ENCODE measurements at places on chromosomes 7 and 10.
A peak's percentile ranks its signal among the peaks of the same experiment; 100 is the strongest.

DNA sequence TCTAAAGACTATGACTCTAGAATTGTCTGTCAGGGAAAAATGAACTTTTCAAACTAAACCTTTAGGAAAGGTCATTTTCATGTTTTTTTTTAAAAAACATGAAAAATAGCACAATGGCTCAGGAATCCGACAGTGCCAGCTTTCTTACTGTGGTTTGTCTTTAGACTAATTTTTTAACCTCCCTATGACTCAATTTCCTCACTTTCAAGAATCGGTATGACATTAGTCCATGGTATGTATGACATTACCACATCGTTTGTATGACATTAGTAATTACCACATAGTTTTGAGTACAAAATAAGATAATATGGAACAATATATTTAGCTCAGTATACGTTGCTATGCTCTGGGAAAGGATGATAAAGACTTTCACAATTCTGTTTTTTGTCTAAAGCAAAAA, 383.2 kb downstream of the PTPRN2 start:
- no peak for DNase-seq

DNA sequence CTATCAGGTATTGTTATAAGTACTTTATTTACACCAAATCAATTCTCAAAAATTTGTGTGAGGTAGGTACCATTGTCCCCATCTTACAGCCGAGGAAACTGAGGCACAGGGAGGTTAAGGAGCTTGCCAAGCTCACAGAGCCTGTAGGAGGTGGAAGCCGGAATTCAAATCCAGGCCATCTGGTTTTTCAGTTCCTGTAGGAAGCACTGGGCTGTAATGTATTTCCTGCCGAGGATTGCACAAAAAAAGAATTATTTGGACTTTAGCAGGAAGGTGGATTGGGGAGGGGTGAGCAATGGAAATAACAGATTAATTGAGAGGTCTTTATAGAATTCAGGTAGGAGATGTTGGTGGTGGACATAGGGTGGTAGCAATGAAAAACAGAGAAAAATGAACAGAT, 315.3 kb upstream of the AUTS2 start:
- DNase-seq = no peak

DNA sequence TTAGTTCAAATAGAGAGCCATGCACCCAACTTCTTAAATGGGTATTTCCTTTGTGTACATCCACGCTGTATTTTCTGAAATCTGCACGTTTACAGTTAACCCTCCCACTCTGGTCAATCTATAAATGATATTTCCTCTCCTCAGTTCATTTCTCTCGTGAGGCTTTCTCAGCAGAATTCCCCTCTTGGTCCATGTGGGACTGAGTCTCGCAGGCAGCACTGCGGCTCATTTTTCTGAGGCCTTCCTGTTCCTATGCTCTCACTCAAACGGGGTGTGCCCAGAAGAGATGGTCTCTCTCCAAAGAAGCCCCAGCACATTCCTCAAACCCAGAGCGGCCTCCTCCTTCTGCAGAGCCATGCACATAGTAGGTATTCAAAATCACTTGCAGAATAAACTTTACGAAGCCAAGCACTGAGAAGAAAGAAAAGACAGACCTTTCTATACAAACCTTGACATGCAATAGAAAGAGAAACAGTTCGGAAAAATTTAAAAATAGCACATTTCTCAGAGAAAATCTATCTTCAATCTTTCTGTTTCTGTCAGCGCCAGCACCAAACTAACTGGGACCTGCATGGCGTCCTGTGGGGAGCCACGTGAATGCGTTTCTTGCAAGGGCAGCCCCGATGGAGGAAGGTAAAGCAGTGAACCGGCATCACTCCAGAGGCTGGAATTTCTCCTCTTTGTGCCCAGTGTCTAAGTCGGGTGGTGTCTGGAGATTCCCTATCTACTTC, 77.1 kb downstream of the HIPK2 start:
- DNase-seq = no peak

- DNase-seq = no peak
Measured at GRCh38 chr10:60978287-60979115, 34.5 kb upstream of the RHOBTB1 start.

- DNase-seq = no peak
Measured at GRCh38 chr10:30396293-30396692, 37.7 kb upstream of the MAP3K8 start.

DNA sequence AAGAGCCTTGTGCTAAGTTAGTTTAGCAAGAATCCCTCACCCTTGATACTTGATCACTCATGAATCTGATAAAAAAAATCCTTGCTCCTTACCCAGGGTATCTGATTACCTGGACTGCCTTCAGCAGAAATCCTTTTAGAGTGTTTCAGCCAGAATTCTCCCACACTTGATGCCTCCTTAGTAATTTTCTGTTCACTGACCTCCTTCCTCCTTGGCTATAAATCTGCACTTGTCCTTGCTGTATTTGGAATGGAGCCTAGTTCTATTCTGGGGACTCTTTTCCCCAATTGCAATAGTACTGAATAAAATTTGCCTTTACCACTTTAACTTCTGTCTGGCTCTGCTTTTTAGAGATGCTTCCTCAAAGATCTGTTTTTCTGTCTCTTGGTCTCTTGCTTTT, 84.9 kb downstream of the RPS24 start:
- DNase-seq = no peak

- no peak for DNase-seq
Measured at GRCh38 chr10:79310911-79311573, 36.2 kb upstream of the PPIF start.

GRCh38 chr7:136891850-136892249, 23.4 kb downstream of the CHRM2 start:
- DNase-seq = no peak

GRCh38 chr10:56240471-56240870, 120.6 kb downstream of the ZWINT start:
- no peak for DNase-seq

DNA sequence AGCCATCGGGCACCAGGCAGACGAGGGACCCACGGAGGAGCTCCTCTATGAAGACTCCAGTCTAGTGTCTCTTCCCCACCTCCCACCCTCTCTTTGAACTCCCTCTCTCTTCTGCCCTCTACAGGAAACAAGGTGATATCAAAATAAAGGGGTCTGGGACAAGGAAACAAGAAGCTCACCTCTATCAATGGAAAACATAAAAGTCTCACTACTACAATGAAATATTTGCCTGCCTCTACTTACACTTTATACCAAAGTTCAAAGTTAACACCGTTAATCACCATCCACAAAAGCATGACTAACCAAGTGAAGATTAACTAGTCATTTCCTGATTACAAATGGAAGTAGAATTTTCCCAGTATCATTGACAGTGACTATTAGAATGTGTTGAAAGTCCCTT, 82.2 kb downstream of the PARD3 start:
- no peak for DNase-seq

- DNase-seq = no peak
Measured at GRCh38 chr10:5862360-5862961, 27.2 kb downstream of the ANKRD16 start.

- DNase-seq = no peak
Measured at GRCh38 chr7:155420116-155420515, 37.8 kb upstream of the EN2 start.

- DNase-seq = peak; percentile 56
Measured at GRCh38 chr7:99623702-99624447, 7.1 kb downstream of the ZSCAN25 start.

GRCh38 chr7:134058980-134059379, 68.2 kb upstream of the LRGUK start:
- no peak for DNase-seq

- peak; percentile 48 for DNase-seq
Measured at GRCh38 chr10:3780021-3780770, 4.8 kb downstream of the KLF6 start.

- no peak for DNase-seq
Measured at GRCh38 chr10:91162050-91162494, 58.4 kb upstream of the PCGF5 start.

DNA sequence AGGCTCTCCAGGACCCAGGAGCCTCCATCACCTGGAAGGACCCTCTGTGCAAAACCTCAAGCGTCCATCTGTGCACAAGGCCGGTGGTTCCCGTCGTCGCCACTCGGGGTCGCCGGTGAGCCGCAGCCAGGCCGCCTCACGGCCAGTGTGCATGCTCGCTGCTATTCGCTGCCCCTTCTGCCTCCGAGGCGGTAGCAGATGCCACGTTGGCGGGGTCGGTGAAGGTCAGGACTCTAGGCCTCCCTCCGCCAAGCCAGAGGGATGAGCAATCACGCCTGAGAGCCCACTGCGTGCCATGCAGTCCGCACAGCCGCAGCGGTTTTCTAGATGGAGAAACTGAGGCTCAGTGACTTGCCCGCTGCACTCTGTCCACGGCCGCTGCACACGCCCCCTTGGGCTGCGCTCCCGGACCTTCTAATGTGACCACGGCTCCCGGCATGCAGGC, 5.7 kb downstream of the UPK3B start:
- no peak for DNase-seq

DNA sequence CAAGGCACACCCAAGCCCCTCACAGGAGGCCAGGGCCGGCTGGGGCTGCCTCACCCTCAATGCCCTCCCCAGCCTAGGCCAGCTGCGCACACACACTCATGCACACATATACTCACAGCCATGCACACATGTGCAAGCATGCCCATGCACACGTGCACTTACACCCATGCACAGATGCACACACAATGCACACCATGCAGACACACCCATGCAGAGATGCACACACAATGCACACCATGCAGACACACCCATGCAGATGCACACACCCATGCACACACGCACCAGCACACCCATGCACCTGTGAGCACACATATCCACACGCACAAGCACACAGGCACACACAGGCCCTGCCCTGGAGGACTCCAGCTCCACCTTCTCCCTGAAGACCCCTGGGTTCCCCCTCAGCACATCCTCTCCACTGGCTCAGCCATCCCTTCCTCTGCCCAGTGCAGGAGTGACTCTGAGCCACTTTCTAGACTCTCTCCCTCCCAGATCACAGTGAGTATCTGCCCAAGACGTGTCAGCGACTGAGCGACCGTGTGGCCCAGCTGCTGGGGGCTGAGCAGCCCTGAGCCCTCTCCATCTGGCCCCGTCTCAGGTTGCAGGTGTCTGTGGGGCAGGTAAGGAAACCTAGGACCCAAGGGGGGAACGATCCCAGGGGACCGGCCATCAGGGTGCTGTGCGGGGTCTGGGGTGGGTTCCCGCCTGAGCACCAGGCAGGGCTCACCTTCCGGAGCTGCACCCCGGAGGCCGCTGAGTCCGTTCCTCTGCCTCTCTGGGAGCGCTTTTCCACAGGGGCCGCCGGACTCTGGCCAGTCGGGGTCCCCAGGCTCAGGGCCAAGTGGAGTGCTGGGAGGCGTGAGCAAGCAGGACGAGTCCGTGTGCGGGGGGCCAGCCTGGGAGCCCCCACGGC, 25.8 kb downstream of the AP5Z1 start:
- no peak for DNase-seq

DNA sequence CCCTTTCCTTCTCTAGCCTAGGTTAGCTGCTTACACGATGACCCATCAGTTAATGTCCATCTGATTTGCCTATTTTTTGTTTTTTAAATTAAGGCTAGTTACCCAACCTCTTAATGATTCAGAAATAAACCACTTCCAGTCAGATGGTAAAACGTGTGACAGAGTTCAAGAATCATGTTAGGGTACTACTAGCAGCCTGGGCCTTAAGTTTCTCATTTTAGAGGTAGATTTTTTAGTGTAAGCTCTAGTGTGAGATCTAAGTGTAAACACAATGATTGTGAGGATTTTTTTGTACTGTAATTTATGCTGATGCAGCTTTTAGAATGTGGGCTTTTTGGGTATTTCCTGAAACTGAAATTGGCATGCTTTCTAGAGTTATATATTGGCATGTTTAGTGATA, 130.0 kb downstream of the CDK14 start:
- no peak for DNase-seq

- no peak for DNase-seq
Measured at GRCh38 chr7:70237831-70238575, 639.7 kb downstream of the AUTS2 start.

DNA sequence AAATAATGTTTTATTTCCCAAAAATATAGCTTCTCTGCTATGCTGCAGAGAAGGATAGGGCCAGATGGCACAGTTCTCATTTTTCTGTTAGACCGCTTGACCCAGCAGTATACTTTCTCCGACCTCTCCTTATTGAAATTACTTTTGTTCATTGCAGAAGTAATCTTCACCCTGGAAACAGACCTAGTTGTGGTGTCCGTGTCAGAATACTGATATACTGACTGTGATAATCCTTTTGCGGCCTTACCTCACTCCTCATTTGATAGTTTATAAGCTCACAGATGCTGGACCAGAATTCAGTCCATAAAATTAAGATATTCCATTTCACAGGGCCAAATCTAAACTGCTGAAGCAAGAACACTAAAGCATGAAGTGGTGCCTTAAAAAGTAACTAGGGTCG, 260.6 kb upstream of the DKK1 start:
- DNase-seq = no peak

DNA sequence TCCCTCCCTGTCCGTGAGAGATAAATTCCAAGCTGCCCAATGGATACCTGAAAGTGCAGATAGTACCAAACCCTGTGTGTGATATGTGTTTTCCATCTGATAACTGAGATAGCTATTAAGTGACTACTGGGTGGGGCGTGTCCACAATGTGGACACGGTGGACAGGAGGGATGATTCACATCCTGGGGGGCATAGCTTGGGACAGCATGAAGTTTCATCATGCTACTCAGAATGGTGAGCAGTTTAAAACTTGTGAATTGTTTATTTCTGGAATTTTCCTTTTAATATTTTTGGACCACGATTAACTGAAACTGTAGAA, 158.6 kb downstream of the CREB5 start:
- no peak for DNase-seq

GRCh38 chr7:134959810-134960209, 26.5 kb upstream of the AGBL3 start:
- DNase-seq = no peak

GRCh38 chr7:80110376-80110775, 24.3 kb upstream of the GNAI1 start:
- no peak for DNase-seq

DNA sequence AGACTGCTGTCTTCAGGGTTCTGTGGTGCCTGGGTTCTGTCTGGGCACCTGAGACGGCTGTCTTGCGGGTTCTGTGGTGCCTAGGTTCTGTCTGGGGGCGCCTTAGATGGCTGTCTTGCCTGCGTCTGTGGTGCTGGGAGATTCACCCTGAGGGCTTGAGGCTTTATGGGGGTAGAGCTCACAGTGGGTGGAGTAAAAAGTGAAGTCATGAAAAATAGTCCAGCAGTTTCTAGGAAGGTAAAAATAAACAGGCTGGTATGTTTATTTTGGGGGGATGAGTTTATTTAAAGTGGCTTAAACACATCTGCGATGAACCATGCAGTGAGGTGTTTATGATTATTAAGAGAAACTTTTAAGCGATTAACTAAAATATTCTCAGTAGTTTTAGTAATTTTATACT, 64.2 kb downstream of the NKX6-2 start:
- no peak for DNase-seq

Data from activated T-cell treated with anti-CD3 and anti-CD28 coated beads, Interleukin-2, amount 50 U/mL, for 24 hours (primary cell).